ENCODE measurements at places on chromosomes 2 and 18. TPM values are rescaled to one million over a fixed set of nuclear protein-coding genes. Genes with fewer than 3 reads are reported as not detected.

DNA sequence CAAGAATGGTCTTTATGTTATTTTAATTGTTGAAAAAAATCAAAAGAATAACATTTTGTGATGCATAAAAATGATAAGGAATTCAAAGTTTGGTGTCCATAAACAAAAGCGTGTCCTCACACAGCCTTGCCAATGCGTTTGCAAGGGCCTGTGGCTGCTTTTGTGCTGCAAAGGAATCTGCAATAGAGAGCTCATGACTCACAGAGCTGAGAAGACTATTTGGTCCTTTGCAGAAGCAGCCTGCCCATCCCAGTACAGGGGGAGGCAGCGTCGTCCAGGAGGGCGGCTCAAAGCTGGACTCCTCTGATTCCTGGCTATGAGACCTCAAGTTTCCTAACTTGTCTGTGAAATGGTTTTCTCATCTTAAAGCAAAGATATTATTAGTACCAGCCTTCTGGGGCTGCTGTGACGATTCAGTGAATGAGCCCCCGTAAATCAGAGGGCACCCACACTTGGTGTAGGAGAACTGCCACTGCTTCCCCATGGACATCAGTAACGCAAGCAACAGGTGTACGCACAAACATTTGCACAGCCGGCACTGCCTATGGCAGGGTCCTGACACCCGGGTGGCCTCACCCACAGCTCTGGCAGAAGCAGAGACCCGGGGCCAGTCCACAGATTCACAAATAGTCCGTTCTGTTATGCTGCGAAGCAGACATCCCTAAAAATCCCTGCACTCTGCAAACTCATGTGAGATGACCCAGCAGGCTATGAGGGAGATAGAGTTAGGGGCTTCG, 70.6 kb upstream of the ASAP2 start:
- no peak for DNase-seq

DNA sequence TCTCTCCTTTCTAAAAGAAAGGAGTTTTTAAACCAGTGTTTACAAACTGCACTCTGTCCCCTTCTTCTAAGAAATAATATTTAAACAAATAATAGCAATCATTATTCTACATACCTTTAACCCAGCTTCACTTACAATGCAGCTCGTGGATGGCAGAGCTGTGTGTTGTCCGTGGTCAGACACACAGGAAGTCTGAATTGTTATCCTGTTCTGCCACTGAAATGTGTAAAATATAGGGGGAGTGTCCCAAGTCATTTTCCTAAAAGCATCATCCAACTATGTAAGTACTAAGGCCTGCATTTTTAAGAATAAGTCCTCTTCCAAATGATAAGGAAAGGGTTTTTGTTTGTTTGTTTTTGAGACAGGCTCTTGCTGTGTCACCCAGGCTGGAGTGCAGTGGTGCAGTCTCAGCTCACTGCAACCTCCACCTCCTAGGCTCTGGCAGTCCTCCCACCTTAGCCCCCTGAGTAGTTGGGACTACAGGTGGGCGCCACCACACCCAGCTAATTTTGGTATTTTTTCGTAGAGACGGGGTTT, 2.7 kb upstream of the PPP4R1 start:
- no peak for DNase-seq

GRCh38 chr2:42922790-42923579, 130.6 kb upstream of the HAAO start:
- DNase-seq = no peak

Gene FIGN
- total RNA-seq = 6.5 TPM

Gene SERPINB3
- not detected for total RNA-seq

Measured in H7 (cell line).